ENCODE measurements at places on chromosomes 7 and 10. TPM values are rescaled to one million over a fixed set of nuclear protein-coding genes. Genes with fewer than 3 reads are reported as not detected.
A peak's percentile ranks its signal among the peaks of the same experiment; 100 is the strongest.

Gene CFAP43
- not detected for total RNA-seq

Gene CUL2
- total RNA-seq, result 56.8 TPM

Gene CAMK2B
- 0.90 TPM for total RNA-seq

Gene HPSE2
- total RNA-seq, result 0.07 TPM

Gene MSMB
- not detected for total RNA-seq

Gene CEP55
- total RNA-seq, result 44.4 TPM

Gene PRR15
- total RNA-seq, result not detected

Gene HOXA7
- not detected for total RNA-seq

Gene ENO4
- total RNA-seq, result not detected

DNA sequence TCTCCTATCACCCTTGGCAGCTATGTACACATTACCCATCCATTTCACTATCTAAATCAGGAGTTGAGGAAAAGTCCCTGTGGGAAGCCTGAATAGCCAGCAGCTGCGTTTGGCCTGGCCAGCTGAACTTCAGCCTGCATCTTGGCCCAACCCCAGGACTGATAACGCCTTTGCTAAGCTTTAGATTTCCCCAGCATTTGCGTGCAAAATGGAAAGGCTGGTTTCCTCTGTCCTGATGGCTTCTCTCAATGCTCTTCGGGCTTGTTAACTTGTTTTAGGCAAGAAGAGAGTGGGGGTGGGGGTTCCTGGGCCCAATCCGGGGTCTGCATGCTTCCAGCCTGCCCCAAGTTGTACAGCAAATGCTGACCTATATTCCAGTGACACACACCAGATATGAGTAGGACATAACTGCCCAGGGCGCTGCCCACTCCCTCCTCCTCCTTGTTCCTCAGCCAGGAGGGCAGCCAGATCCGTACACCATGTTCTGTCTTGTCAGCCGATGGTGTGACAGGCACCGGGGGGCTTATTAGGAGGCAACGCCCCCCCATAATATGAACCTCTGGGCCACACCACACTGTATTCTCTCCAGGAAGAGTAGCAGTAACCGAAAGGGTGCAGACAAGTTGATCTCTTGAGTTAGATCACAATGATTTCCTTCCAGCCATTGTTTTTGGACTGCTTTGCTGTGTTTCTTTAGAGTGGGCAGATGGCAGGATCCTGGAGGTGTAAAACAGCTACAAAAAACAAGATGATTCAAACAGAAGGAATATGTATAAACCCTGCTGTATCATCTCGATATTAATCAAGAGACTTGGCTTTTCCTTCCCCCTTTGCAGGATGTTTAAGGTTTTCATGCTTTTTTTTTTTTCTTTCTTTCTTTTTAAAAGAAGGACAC is 339.0 kb downstream of the RNLS start:
- no peak for DNase-seq
- no peaks in the 10 kb centered on the region for H3K36me3 ChIP-seq
- H3K4me3 ChIP-seq, result no peak overlapping the region
- no peaks in the 10 kb centered on the region for H3K4me1 ChIP-seq
- no peak overlapping the region for H3K27ac ChIP-seq

DNA sequence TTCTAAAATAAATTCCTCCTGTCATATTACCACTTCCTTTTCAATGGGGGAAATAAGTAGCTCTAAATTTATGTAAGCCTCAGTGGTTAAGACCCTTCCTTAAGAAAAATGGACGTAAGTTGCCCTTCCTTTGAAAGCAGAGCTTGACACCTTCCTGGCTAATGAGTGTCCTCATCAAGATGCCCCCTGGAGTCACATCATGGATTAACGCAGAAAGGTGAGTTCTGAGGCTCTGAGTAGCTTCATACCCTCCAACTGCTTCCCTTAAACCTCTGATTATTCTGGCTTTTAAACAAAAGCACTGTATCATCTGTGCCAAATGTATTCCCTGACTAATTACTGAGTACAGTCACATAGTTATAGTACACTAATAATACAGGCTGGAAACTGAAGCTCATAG is 14.7 kb downstream of the KCTD7 start:
- peaks cover 28% of the 10 kb centered on the region for H3K36me3 ChIP-seq
- DNase-seq, result no peak
- no peaks in the 10 kb centered on the region for H3K27me3 ChIP-seq
- H3K27ac ChIP-seq, result no peak overlapping the region

- H3K27me3 ChIP-seq, result no peaks in the 10 kb centered on the region
- H3K4me1 ChIP-seq, result peaks cover 36% of the 10 kb centered on the region
- DNase-seq, result no peak
- peaks cover 20% of the 10 kb centered on the region for H3K36me3 ChIP-seq
These were observed 538 bp downstream of the TFAM start for GRCh38 chr10:58385784-58386112.

- DNase-seq, result no peak
- H3K4me1 ChIP-seq, result peaks cover 9% of the 10 kb centered on the region
- H3K27me3 ChIP-seq, result no peaks in the 10 kb centered on the region
- H3K36me3 ChIP-seq, result no peaks in the 10 kb centered on the region
These were observed 11.5 kb downstream of the C10orf71 start for GRCh38 chr10:49310460-49310859.

GRCh38 chr10:114102256-114102655 is 58.6 kb downstream of the ADRB1 start:
- no peak overlapping the region for H3K4me3 ChIP-seq
- peaks cover 9% of the 10 kb centered on the region for H3K4me1 ChIP-seq
- no peaks in the 10 kb centered on the region for H3K36me3 ChIP-seq
- DNase-seq, result no peak

DNA sequence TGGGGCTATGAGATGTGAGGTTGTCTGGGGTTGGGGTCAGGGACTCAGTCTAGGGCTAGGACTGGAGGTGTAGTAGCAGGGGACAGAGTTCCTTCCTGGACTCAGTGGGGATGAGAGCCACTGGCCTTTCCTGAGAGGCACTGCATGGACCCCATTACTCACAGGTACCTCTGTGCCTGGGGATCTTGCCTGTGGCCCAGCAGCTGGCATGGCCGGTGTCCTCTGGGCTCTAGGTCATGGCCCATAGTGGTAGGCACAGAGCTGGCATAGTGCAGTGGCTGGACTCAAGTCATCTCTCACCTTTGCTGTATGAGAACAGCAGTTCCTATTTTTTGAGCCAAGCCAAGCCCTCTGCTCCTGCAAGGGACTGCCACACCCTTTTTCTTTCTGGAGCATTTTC is 51.9 kb downstream of the NEURL1 start:
- H3K4me3 ChIP-seq, result no peak overlapping the region
- DNase-seq, result no peak
- peaks cover 9% of the 10 kb centered on the region for H3K4me1 ChIP-seq
- no peak overlapping the region for H3K27ac ChIP-seq
- H3K27me3 ChIP-seq, result no peaks in the 10 kb centered on the region

GRCh38 chr10:28087661-28088351 is 88.9 kb upstream of the ODAD2 start:
- H3K4me1 ChIP-seq, result no peaks in the 10 kb centered on the region
- no peaks in the 10 kb centered on the region for H3K27me3 ChIP-seq
- no peak overlapping the region for H3K4me3 ChIP-seq
- peaks cover 14% of the 10 kb centered on the region for H3K36me3 ChIP-seq
- H3K27ac ChIP-seq, result no peak overlapping the region
- DNase-seq, result no peak

- H3K4me3 ChIP-seq, result no peak overlapping the region
- H3K27ac ChIP-seq, result no peak overlapping the region
- no peaks in the 10 kb centered on the region for H3K27me3 ChIP-seq
- H3K4me1 ChIP-seq, result no peaks in the 10 kb centered on the region
These were observed 29.1 kb upstream of the CALD1 start for GRCh38 chr7:134750083-134751062.

GRCh38 chr10:77836299-77836820 is 90.2 kb downstream of the DLG5 start:
- peak; percentile 87 for DNase-seq
- H3K27me3 ChIP-seq, result no peaks in the 10 kb centered on the region
- H3K27ac ChIP-seq, result peak overlapping the region; percentile 77
- H3K36me3 ChIP-seq, result no peaks in the 10 kb centered on the region

DNA sequence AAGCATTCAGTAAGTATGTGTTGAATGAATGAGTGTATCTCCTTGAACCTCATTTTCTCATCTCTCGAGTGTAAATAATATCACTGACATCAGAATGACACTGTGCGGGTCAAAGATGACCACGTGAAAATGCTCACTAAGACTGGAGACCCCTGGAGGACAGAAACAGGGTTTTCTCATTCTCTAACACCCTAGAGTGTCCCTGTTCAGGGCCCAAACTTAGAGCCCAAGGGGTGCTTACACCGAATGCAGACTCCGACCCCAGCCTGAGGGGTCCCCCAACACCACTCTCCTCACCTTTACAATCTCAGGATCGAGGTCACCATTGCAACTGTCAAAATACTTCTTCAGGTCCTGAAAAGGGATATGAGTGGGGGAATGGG is 1.4 kb downstream of the CDK5 start:
- H3K36me3 ChIP-seq, result no peaks in the 10 kb centered on the region
- H3K4me1 ChIP-seq, result peaks cover 39% of the 10 kb centered on the region
- no peak overlapping the region for H3K4me3 ChIP-seq
- no peaks in the 10 kb centered on the region for H3K27me3 ChIP-seq
- no peak for DNase-seq
- no peak overlapping the region for H3K27ac ChIP-seq

DNA sequence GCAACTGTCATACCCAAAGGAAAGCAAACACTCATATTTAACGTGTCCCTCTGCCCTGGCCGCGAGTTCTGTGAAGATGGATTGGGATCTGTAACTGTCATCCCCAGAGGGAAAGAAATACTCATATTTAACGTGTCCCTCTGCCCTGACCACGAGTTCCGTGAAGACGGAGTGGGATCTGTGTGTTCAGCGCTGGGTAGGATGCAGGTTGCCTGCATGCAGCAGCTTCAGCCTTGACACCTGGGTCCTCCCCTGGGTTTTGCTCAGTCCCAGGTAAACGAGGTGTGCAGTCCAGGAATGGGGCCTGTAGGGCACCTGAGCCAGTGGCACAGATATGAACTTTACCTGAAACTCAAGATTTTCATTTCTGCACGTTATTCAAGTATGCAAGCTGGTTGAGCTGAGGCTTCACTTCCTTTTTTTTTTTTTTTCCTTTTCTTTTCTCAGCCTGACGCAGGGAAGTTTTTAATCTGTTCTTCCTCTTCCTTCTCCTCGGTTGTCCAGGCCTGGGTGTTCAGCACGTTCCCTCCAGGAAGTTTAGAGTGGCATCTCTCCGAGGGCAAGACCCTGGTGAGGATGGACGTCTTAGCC is 159.0 kb upstream of the SHH start:
- no peak for DNase-seq
- H3K4me1 ChIP-seq, result no peaks in the 10 kb centered on the region
- H3K4me3 ChIP-seq, result no peak overlapping the region
- no peaks in the 10 kb centered on the region for H3K27me3 ChIP-seq
- no peaks in the 10 kb centered on the region for H3K36me3 ChIP-seq

DNA sequence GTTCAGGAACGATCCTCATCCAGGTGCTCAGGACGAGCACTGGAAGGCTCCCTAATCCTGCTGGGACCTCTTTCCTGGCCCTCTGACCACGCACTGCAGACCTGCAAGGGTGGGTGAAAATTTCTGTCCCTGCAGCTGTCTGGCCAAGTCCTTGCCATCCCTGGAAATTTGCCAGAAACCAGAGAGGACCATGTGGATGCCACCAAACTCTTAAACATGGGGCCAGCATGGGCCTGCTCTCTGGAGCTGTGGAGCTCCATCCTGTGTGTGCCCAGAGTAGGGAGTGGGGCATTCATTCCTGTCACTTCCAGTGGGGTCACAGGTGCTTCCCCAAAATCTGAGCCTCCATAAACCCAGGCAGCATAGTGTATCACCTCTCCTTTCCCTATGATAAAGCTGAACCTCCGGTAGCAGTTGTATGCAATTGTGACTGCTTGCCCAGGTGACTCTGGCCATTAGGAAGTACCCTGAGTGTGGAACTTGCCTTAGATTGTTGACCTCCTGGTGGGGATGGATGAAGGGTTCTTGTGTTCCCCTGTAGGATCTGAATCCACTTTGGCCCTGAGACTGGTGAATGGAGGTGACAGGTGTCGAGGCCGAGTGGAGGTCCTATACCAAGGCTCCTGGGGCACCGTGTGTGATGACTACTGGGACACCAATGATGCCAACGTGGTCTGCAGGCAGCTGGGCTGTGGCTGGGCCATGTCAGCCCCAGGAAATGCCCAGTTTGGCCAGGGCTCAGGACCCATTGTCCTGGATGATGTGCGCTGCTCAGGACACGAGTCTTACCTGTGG is 57.1 kb downstream of the DMBT1 start:
- no peaks in the 10 kb centered on the region for H3K4me1 ChIP-seq
- no peaks in the 10 kb centered on the region for H3K27me3 ChIP-seq
- no peak for DNase-seq
- H3K36me3 ChIP-seq, result no peaks in the 10 kb centered on the region

All from CD8-positive, alpha-beta memory T cell (primary cell).